ENCODE measurements at places on chromosomes 16 and 17. TPM values are rescaled to one million over a fixed set of nuclear protein-coding genes. Genes with fewer than 3 reads are reported as not detected.
A peak's percentile ranks its signal among the peaks of the same experiment; 100 is the strongest.

DNA sequence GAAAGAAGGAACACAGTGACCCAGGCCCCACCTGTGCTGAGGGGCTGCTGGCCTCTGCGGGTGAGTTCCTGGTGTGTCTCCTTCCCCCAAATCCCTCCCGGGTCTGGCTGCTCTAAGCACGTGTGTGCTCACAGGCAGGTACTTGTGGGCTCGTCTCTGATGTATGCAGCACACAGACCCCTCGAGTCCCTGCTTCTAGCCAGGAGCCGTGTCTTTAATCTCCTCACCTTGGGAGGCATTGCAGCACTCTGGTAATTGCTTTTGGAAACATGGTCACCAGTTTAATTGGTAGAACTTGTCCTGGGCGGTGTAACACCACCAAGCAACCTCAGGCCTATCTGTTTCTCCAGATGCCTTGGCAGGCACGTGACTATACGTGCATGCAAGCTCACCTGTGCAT lies 8.8 kb upstream of the RPL38 start:
- DNase-seq: no peak

- peak; percentile 53 for DNase-seq
Observed at GRCh38 chr17:38897176-38897575, 27.3 kb downstream of the LASP1 start.

ACE gene
- total RNA-seq: 6.2 TPM

DNA sequence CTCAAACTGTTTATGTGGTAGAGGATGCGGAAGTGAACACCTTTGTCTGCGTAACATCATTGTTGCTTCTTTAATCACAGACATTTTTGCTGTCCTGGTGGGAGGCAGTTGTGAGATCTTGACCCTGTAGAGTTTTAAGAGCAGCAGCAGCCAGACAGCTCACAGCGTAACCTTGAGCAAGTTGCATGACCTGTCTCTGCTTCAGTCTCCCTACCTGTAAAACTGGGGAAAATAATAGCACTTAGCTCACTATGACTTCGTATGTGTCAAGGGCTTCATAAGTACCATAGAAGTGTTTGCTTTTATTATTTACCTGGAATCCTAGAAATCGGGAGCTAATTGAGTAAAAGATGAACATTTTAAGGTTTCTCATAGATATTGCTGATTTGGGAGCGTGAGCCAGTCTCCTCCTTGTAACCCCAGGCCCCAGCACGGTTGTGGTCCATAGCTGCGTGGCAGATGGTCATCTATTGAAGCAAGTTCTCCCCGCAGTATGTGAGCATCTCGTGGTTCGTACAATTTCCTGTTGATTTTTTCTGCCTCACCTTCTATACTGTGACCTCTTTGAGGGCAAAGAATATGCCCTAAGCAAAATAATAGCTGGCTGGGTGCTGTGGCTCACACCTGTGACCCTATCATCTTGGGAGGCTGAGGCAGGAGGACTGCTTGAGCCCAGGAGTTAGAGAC lies 34.4 kb downstream of the GPRC5B start:
- no peak for DNase-seq

DNA sequence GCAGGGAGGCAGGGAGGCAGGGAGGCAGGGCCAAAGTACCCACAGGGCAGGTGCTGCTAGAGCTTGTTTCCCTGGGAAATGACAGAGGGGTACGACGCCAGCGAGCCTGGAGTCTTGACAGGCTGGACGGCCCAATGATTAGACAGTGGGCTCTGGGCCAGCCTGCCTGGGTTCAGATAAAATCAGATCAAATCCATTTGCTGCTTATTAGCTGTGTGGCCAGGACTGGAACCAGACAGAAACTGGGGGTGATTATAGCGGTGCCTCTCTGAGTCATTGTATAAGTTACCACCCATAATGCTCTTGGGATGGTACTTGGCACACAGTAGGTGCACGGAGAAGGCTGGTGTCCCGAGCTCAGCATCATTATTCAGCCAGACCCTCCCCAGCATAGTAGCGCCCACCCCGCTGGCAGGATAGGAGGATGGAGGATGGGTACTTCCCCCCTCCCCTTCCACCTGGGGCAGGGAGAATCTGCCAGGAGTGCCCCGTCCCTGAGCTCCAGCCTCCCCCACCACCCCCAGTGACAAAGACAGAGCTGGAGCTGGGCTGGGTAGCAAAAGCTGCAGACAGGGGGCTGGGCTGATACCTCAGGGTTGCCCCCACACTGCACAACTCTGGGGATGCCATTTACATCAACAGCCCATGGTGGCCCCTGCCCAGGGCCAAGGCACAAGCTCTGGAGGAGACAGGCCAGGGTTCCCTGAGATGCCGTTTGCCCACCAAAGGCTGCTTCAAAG lies 77.6 kb upstream of the TNRC6C start:
- no peak for DNase-seq

CENPT gene
- 57.1 TPM for total RNA-seq

DNA sequence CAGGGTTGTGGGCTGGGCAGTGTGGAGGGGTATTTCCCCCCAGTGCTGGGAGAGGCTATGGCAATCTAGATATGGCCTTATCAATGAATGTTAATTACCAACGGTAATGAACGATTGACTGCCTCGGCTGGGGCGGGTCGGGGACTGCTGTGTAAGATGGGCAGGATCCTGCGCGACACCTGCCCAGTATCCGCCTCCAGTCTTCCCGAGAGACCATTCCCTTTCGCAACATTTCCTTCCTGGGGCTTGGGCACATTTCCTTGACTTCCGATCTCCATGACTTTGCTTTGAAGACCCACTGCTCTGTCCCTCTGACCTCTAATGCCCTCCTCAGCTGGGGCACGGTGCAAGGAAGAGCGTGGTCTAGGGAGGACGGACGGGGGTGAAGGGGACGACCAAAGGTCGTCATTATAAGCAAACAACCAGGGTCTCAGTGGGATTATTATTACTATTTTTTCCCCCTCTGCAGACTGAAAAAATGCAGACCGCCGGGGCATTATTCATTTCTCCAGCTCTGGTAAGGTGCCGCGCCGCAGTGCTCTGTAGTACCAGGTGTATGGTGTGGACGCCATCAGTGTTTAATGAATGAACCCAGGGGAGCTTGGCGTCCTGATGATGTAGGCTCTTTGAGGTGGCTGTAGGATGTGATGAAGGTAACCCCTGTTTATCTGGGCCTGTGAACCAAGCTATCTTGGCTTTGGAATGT lies 506 bp downstream of the ATP5MC1 start:
- DNase-seq: no peak

GRCh38 chr17:29855686-29856085 lies 74.3 kb downstream of the SSH2 start:
- no peak for DNase-seq

DNA sequence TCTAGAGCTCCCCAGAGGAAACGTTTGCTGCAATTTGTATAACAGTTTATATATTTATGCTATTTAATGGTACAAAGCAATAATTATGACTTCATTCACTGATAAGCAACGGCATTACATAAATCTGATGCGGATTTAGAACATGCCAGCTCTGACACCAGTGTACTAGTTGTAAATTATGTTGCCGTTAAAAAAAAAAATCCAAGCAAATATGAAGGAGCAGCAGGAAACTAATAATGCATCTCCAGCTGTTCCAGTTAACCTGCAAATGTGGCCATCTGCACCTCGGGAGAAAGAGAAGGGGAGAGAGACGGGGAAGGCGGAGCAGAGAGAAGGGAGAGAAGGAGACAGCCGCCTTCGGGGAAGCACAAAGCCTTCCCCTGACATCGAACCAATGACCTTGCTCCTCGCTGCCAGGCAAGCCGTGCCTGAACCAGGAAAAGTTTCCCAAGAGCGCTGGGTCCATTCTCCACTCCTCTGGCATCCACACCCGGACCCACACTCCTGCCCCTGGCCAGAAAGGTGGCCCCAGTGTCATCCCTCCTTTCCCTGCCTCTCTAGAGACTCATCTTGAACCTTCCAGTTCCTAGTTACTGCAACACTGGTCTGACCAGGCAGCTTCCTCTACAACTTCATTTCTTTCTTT lies 174.8 kb downstream of the C16orf78 start:
- DNase-seq: no peak

- DNase-seq: peak; percentile 44
Observed at GRCh38 chr16:17921357-17921978, 415.1 kb downstream of the NPIPA8 start.

PVALEF gene
- not detected for total RNA-seq

DNA sequence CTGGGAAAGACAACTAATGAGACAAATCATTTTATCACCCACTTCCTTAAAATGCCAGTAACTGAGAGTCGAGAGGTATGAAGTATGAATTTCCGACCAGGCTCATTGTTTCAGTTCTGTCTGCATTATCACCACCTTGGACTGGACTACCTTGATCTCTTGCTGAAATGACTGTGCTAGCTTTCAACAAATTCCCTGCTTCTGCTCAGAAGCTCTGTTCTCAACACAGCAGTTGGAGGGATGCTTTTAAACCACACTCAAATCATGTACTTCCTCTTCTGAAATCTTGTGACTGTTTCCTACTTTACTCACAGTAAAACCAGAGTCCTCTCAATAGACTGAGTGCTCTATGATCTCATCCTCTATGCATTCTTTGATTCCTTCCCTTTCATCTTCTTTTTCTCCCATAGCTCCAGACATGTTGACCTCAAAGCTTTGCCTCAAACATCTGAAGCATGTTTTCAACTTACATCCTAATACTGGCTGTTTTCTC lies 195.8 kb downstream of the KCNJ2 start:
- no peak for DNase-seq

DNA sequence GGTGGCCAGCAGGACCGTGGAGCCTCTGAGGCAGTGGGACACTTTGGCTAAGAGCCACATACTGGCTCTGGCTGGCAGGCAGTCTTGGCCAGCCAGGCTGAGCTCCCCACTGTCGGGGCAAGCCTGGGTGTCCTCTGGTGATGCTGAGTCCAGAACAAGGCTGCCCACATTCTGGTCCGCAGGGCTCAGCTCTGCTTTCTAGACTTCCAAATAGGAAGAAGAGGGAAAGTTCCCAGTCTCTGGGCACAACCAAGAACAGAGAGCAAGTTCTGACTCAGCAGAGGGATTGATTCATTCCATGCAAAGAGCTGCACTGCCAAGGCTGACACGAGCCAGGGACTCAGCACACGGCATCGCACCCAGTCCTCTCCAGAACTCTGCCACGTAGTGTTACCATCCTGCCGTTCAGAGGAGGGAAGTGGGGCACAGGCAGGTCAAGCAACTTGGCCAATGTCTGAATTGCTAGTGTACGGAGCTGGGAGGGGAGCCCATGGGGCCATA lies 58.9 kb downstream of the NOS2 start:
- no peak for DNase-seq

GRCh38 chr17:49180998-49181635 lies 29.3 kb downstream of the GNGT2 start:
- no peak for DNase-seq

GRCh38 chr17:78173097-78173715 lies 4.8 kb downstream of the SYNGR2 start:
- no peak for DNase-seq

RNF222 gene
- not detected for total RNA-seq

GAS7 gene
- 8.0 TPM for total RNA-seq

ERBB2 gene
- 65.3 TPM for total RNA-seq

DNA sequence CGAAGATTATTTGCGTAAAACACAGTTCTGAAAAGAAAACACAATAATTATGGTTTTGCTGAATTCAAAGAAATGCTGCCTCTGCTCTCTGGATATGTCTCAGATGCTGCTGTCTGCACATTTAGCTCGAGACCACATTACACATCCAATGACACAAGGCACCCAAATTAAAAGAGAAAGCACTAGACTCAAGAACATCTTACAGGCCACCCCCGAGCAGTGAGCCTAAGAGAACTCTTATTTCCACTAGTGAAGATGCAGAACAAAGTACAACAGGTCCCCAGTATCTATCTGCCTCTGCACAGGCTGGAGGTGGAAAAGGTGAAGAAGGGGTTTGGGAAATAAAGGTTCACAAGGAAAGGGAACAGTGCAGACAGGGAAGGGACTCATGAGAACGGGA lies 33.5 kb downstream of the GRB2 start:
- DNase-seq: no peak

GRCh38 chr16:85072947-85073346 lies 39.3 kb downstream of the CIBAR2 start:
- DNase-seq: no peak

ALOX15B gene
- not detected for total RNA-seq

GRCh38 chr17:13044572-13045065 lies 26.8 kb upstream of the ELAC2 start:
- DNase-seq: no peak

DNA sequence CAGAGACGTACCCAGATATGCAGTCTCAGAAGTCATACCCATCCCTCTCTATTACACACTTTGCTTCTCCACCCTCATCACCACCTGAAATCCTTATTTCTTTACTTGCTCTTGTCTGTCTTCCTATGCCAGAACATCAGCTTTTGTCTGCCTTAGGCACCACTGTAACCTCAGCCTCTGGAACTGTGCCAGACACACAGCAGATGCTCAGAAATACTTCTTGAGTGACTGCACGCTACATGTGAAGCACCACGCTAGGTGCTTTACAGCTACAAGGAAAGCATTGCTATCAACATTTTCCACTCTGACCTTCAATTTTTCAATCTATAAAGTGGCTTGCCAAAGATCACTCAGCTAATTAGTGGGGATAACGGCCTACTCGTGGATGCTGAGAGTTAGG lies 226.8 kb downstream of the CHD9NB start:
- DNase-seq: no peak

- no peak for DNase-seq
Observed at GRCh38 chr16:89599902-89600301, 13.5 kb upstream of the DPEP1 start.
